Uterus (tissue), 4 donors: ENCODE measurements at places on chromosomes 16 and 17. TPM values are rescaled to one million over a fixed set of nuclear protein-coding genes. Genes with fewer than 3 reads are reported as not detected.

- DNase-seq, result no peak
Measured at GRCh38 chr17:78683408-78683961, 98.6 kb downstream of the CYTH1 start.

GRCh38 chr16:15689290-15689689 lies 39.2 kb downstream of the NDE1 start:
- no peak for DNase-seq

GRCh38 chr17:15260376-15261257 lies 4.5 kb downstream of the PMP22 start:
- DNase-seq, result peak; percentile 91

GRCh38 chr17:38450557-38451029 lies 22.3 kb downstream of the ARHGAP23 start:
- DNase-seq, result no peak

GRCh38 chr16:21654466-21654865 lies 2.1 kb upstream of the IGSF6 start:
- DNase-seq, result no peak

The NEUROD2 gene
- not detected for total RNA-seq

The ETV4 gene
- not detected for total RNA-seq

The C16orf46 gene
- total RNA-seq, result not detected
